Activated B cell treated with CpG ODN at 0.5 μM for 24 hours (primary cell): ENCODE measurements at places on chromosomes 2 and 18.

DNA sequence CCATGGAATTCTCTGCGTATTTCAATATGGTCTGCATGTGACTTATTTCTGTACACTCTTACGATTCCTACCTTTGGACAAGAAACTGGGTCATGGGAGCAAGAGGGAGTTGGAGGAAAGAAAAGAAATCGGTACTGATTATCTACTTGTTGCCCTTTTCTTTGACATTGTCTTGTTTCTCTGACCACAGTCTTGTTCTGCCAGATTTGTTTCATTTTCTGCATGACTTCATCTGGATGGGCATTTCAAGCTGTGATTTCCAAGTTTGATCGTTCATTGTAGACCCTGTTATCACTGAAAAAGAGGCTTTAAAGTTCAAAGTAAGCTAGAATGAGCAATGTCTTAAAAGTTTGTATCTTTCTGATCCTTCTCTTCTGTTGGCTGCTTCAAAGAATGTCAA lies 2186.3 kb upstream of the CELF4 start:
- no peak for DNase-seq

GRCh38 chr18:2893676-2894075 lies 46.9 kb downstream of the EMILIN2 start:
- no peak for DNase-seq

DNA sequence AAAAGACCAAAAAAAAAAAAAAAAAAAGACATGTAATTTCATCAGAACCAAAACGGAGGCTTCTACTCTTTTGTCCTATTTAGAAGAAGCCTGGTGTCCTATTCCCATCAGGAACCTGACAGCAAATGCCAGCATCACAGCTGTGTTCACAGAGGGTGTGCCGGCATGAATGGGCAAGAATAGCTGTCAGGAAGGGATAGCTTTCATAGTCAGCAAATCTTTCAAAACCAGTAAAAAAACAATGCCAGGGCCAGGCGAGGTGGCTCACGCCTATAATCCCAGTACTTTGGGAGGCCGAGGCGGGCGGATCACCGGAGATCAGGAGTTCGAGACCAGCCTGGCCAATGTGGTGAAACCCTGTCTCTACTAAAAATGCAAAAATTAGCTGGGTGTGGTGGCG lies 231.8 kb upstream of the PXDN start:
- no peak for DNase-seq

DNA sequence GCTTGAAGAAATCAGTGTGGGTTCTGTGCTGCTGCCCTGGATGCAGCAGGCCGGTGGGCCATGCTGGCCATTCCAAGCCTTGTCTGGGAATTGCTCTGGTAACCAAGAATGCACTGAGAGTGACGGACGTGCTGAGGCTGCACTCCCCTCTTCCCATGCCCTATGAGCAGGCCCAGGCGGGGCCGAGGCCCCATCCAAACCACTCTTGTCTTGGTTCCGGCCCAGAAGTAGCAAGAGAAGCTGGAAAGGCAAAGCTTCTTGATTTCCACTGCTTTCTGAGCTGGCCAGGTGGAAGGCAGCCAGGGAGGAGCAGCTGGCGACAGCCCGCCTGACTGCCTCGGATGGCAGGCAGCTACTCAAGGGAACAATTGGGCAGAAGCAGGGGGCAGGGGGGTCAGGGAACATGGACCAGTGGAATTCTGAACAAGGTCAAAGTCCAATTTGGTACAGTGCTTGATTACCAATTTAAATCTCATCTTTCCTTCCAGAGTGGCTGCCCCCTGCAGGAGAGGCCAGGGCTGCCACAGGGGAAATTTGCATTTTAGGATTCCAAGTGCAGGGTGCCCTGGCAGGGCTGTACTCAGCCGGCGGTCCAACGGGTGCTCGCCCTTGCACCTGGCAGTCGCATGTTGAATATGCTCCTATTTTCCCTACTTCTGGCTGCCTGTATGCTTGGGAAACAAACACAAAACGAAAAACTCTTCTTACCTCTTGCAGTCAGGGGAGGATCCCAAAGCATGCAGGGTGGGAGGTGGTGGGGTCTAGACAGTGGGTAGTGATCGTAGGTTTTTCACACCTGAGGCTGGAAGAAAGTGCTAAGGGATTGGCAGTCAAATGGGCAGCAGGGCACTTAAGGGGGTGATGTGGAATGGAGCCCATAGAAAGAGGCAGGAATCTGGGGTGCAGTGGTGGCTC lies 67.3 kb downstream of the LIPG start:
- no peak for DNase-seq

- DNase-seq: no peak
Measured at GRCh38 chr2:126883666-126884040, 15.0 kb upstream of the TEX51 start.
